Suppressor macrophage treated with lipopolysaccharide for 4 hours (primary cell): ENCODE measurements at places on chromosomes 4 and X.
A peak's percentile ranks its signal among the peaks of the same experiment; 100 is the strongest.

DNA sequence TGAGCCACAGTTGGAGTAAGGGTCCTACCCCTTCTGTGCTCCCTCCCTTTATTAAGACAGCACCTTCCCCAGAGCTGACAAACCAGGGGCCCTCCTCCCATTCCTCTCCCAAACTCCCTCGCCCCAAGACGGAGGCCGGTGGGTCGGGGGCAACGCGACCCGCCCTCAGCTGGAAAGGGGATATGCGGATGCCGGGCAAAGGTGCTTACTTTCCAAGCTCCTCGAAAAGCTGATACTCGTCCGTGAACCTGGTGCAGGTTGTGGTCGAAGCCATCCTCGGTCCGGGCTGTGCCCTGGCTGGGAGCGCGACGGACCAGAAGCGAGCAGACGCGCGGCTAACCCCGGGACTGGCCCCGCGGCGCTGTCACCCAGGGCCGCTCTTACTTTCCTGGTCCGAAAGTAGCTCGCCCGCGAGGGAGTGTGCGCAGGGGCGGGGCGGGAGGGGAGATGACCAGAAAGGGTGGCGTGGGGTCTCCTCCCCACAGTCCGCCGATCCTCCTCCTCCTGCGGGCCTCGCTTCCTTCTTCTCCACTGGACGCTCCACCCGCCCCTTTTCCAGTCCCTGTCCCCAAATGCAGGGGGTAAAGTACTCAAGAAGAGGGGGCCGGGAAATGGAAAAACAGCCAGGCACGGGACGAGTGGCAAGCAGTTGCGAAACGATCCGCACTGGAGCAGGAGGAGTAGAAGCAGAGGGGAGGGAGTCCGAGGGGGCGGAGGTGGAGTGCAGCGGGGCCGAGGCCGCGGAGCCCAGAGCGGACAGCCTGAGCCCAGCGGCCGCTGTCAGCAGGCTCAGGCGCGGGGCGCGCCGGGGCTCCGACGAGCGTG lies 531 bp downstream of the CAMK2D start:
- peak; percentile 76 for DNase-seq

GRCh38 chrX:130296297-130296678 lies 27.6 kb upstream of the ZNF280C start:
- DNase-seq: no peak

DNA sequence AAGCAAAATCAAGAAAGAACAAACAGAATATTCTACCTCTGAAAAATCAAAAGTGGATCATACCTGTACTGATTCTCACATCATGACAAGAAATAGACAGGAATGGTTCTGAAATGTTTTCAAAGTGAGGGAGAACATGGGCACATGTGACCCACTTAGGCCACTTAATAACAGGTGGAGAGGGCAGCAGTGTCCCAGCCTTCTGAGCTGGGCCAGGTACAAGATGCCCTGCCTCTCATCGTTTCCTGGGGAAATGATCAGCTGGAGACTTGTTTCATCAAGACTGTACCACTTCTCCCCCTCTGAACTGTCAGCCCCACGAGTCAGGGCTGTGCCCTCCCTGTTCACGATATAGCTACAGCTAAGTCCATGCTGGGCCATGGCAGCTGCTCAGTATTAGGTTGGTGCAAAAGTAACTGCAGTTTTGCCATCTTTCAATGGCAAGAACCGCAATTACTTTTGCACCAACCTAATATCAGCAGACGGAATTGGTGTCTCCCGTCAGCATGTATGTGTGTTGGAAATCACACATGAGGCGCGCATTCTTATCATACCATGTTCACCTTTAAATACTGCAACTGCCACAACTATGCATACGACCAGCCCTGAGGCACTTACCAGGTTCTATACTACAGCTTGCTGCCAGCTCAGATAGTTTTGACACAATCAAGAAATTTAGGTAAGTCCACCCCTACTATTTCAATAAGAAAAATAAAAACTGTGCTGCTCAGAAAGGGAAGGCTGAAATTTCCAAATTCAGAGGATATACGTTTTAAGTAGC lies 71.4 kb downstream of the GATB start:
- no peak for DNase-seq

DNA sequence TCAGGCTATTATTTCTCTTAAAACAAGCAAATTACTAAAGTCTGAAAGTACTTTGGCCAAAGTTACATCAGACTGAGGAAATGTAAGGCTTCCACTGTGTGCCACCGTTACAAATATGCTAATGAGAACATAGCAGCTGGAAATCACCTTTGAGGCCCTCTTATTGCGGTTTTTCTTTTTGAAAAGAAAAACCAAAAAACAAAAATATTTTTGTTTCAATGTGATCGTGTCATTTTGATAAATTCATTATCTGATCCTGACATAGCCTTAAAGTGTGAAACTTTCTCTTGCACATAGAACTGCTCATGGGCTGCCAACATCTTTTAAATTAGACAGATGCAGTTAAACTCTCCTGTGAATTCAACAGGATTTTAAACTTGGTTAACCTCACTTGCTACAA lies 2.8 kb upstream of the TIFA start:
- DNase-seq: peak; percentile 30

DNA sequence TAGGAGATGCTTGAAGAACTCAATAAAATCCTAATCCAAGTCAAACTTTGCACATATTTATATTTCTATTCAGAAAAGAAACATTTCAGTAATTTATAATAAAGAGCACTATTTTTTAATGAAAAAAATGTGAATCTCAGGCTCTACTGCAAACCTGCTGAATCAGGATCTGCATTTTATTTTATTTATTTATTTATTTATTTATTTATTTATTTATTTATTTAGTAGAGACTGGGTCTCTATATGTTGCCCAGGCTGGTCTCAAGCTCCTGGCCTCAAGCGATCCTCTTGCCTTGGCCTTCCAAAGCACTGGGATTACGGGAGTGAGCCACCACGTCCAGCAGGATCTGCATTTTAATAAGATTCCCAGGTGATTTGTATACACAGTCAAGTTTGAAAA lies 16.0 kb downstream of the SUPT20HL1 start:
- no peak for DNase-seq

DNA sequence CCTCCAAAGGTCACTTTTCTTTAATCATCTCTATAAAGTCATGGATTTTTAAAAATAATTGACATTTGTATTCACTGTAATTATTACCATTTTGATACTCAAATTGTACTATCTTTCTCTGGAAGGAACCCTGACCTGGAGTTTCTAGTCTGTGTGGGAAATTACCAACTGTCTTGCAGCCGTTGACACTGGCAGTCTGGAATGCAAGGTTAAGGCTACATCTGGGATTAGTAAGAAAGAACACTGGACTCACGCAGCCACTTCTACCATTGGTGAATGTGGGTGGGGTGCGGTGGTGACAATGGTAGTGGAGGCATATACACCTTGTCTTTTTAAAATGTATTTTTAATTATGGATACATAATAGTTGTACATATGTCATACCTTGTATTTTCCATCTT lies 40.9 kb downstream of the EGF start:
- DNase-seq: no peak

DNA sequence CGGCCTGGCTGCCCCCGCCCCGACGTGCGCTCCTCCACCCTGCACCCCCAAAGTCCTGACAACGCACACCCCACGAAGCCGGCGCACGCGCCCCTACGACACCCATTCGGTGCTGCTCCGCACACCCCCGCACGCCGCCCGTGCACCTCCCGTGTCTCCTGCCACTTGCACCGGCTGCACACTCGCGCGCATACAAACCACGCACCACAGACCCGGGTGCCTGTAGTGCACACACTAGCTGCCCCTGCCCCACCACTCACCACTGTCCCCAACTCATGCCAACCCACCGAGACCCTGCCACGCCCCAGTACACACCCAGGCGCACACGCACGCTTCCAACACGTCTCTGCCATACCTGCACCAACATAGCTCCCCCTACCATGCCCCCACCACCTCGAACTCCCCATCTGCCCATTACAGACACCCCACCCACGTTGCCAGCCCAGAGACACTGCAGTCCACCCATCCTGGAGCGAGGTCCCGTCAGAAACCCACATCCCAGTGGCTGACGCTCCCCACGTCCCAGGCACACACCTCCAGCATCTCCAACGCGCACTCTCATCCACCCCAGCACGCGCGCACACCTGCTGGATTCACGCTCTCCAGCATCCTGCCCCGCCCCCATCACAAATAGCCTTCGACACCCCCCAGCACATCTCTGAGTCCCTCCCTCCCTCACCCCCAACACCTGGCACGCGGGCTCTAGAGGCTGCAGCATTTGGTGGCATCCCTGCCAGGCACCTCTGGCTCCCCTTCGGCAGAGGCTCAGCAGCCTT lies 4.2 kb upstream of the DUSP9 start:
- no peak for DNase-seq

DNA sequence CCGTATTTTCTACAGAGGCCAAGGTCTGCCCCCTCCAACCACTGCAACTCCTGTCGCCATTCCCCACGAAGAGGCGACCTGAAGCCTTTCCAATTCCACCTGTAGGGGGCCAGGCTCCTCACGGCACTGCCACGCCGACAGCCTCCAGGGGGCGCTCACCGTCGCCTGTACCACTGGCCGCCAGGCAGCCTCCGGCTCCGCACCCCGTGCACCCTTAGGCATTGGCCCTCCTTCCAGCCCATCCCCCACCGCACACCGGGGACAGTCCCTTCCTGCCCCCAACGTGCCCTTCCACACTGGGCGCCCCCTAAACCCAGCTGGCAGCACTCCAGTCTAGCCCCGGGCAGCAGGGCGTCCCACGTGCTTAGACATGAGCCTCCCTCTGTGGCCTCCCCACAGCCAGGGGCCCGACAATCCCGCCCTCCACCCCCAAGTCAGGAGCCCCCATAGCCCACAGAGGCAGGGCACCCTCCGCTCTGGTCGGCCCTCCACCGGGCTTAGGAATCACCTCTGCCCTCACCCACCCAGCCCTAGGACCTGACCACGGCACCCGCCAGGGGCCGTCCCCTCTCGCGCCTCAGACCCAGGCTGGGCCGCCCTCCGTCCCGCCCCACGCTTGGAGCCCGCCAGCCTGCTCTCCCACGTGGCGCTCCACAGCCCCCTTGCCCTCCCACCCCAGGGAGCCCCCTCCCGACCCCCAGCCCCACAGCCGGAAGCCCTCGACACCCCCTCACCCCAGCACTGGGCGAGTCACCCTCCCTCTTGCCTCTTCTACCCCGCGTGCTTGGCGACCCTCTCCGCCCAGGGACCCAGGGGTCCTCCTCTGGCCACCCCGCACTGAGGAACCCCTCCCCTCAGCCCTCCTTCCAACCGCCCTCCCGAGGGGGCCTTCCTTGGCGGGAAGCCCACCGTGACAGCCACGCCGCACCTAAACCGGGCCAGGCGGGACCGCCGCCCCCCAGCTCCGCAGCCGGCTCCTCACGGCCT lies 711 bp downstream of the PNMA6E start:
- peak; percentile 58 for DNase-seq

GRCh38 chr4:54493862-54494261 lies 163.9 kb upstream of the KIT start:
- DNase-seq: no peak

DNA sequence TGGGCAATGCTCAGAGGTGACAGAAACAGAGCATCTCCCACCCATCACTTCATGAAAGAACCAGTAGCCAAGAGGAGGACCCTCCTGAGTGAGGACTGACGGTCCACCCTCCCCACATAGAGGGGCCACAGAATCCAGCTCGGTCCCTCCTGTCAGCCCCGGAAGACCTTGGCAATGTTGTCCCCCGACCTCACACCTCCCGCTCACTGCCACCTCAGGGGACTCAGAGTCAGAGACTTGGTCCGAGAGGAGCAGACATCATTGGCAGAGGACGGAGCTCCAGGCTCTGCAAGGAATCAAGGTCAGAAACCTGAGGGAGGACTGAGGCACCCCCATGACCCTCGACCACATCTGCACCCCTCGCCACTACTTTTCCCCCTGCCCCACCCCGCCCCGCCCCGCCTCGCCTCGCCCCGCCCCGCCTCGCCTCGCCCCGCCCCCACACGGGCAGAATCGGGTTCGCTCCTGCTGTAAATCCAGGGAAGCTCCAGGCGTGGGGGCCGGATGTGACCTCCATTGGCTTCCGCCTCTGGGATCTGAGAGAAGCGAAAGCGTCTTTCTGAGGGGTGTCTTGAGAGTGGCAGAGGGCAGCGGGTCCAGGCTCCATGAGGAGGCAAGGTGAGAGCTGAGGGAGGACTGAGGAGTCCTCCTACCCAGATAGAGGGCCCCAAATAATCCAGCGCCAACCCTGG lies at the start of gene MAGEA11:
TSS of gene MAGEA11 (plus strand) at position 516 of the 692 bp plus-strand sequence. CDS start 1,100 bp downstream, outside the sequence.
- DNase-seq: no peak

GRCh38 chrX:154815274-154815818 lies 10.1 kb upstream of the MPP1 start:
- DNase-seq: no peak

- DNase-seq: no peak
Observed at GRCh38 chrX:101551380-101551767, 1.0 kb downstream of the ARMCX1 start.

DNA sequence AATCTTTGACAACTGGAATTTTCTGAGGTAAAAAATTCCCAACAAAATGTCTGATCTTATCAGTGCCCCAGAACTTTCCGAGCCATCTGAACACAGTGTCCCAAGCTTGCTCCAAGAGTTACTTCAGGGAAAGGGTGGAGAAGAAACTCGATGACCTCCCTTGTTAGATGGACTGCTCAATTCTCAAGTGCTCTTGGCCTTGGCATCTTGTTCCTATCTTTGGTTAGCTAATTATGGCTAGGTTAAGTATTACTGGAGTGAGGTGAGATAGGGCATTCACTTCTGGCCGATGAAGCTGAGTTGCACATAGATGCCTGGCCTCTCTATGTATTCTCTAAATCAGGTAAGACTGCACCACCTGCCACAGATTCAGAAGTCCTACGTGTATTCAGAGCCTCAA lies 9.1 kb upstream of the S100G start:
- DNase-seq: no peak

DNA sequence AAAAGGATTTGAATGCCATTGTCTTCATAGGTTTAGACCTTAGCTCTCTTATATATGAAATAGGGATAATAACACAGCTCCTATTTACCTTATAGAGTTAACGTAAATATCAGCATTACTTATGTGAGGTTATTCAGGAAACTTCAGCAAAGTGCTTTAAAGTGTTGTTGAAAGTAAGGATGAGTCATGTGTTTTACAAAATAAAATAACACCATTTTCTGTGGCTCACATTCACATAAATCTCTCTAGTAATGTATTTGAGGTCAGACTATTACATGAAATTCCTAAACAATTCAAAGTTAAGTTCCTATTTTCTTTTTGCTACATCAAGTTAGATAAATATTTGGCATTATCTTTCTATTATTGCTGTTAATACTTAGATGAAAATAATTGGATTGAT lies 2.9 kb downstream of the GNRHR start:
- DNase-seq: no peak

GRCh38 chrX:150363561-150364346 lies 637 bp downstream of the MAMLD1 start:
- peak; percentile 41 for DNase-seq

DNA sequence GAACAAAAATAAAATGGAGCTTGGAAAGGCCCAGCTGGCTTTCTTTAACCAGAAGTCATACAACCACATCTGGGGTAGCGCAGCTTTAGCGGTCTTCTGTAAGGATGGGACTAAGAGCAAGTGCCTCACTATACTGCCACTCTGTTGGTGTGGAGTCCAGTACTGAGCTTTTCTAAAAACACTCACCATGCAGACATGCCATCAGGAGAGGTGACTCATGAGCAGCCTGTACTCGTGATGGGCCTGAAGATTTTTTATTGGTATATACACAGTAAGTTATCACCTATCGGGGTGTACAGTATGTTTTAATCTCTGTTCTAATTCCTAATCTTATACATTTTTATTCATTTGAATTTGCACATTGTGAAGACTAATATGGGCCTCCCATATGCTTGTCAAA lies 9.6 kb downstream of the PPP3CA start:
- DNase-seq: no peak

- no peak for DNase-seq
Observed at GRCh38 chr4:46656071-46656470, 253.0 kb downstream of the COX7B2 start.
